ENCODE measurements at places on chromosomes 2 and 18. TPM values are rescaled to one million over a fixed set of nuclear protein-coding genes. Genes with fewer than 3 reads are reported as not detected.

PLGLB2 gene
- total RNA-seq = 1.6 TPM

LIPG gene
- 0.86 TPM for total RNA-seq

SLC66A3 gene
- 29.8 TPM for total RNA-seq

PJVK gene
- 1.3 TPM for total RNA-seq

SNRPD1 gene
- total RNA-seq = 9.7 TPM

EGR4 gene
- not detected for total RNA-seq

AQP12B gene
- total RNA-seq = not detected

BOK gene
- total RNA-seq = 54.0 TPM

TFCP2L1 gene
- total RNA-seq = not detected

RAB17 gene
- 0.43 TPM for total RNA-seq

GAL3ST2 gene
- 0.43 TPM for total RNA-seq

MRPL19 gene
- total RNA-seq = 42.8 TPM

COL5A2 gene
- 693 TPM for total RNA-seq

KLHL30 gene
- total RNA-seq = 0.43 TPM

ANKRD12 gene
- 32.0 TPM for total RNA-seq

LRRFIP1 gene
- 63.5 TPM for total RNA-seq

SP9 gene
- under 0.01 TPM for total RNA-seq

METTL8 gene
- 14.2 TPM for total RNA-seq

UNC80 gene
- not detected for total RNA-seq

B3GNT7 gene
- total RNA-seq = 0.64 TPM

G6PC2 gene
- not detected for total RNA-seq

DOCK10 gene
- total RNA-seq = 20.7 TPM

CTLA4 gene
- not detected for total RNA-seq

PECR gene
- total RNA-seq = 9.9 TPM

DSG1 gene
- not detected for total RNA-seq

ASAP2 gene
- 39.0 TPM for total RNA-seq

LRRC30 gene
- total RNA-seq = not detected

KRTCAP3 gene
- not detected for total RNA-seq

RGPD6 gene
- total RNA-seq = 27.7 TPM

NEU4 gene
- not detected for total RNA-seq

HOXD12 gene
- total RNA-seq = not detected

OSBPL6 gene
- total RNA-seq = 3.9 TPM

SAG gene
- not detected for total RNA-seq

MYO5B gene
- under 0.01 TPM for total RNA-seq

TUBB8B gene
- 0.32 TPM for total RNA-seq

AQP12A gene
- not detected for total RNA-seq

FHOD3 gene
- total RNA-seq = 5.2 TPM

RSAD2 gene
- total RNA-seq = 1.3 TPM

GKN2 gene
- total RNA-seq = not detected

COLEC11 gene
- total RNA-seq = 0.43 TPM

ASPRV1 gene
- total RNA-seq = under 0.01 TPM

LINC00305 gene
- not detected for total RNA-seq

FLACC1 gene
- 0.64 TPM for total RNA-seq

IL36A gene
- not detected for total RNA-seq

PARD6G gene
- total RNA-seq = 1.7 TPM

FASTKD2 gene
- 34.1 TPM for total RNA-seq

ASIC4 gene
- total RNA-seq = under 0.01 TPM

MAPK4 gene
- total RNA-seq = under 0.01 TPM

WNT6 gene
- total RNA-seq = not detected

CCL20 gene
- total RNA-seq = 0.43 TPM

AFTPH gene
- total RNA-seq = 40.2 TPM
